ENCODE measurements at places on chromosomes 5 and 9.
A peak's percentile ranks its signal among the peaks of the same experiment; 100 is the strongest.

- no peak for DNase-seq
These were observed 2.8 kb downstream of the RXRA start for GRCh38 chr9:134328841-134329575.

GRCh38 chr5:10685115-10685521 lies 75.9 kb downstream of the DAP start:
- no peak for DNase-seq

- DNase-seq, result peak; percentile 18
These were observed 37.4 kb downstream of the PIK3R1 start for GRCh38 chr5:68252673-68253623.

GRCh38 chr5:1208743-1209488 lies 7.5 kb downstream of the SLC6A19 start:
- DNase-seq, result no peak

- DNase-seq, result no peak
These were observed 94.4 kb upstream of the MAP1B start for GRCh38 chr5:72012906-72013305.

- DNase-seq, result no peak
These were observed 34.3 kb upstream of the DAB2 start for GRCh38 chr5:39459071-39459470.

GRCh38 chr5:6399980-6400910 lies 21.9 kb upstream of the MED10 start:
- DNase-seq, result no peak

DNA sequence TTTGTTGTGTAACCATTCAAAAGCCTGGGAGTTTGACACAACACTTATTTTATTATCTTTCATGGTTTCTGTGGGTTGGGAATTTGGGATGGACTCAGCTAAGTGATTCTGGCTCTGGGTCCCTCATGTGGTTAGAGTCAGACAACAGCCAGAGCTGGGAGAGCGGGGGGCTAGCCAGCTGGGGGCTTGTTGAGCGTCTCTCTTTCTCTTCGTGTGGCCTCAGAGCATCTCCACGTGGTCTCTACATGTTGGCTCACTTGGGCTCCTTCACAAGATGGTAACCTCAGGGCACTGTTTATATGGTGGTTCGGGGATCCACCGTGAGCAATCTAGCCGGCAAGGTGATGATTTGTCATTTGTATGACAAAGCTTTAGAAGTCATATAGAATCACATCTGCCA lies 73.6 kb downstream of the FSTL4 start:
- no peak for DNase-seq

GRCh38 chr9:113588242-113588810 lies 124.8 kb downstream of the RGS3 start:
- no peak for DNase-seq

GRCh38 chr9:123334639-123335038 lies 21.4 kb upstream of the CRB2 start:
- no peak for DNase-seq

- DNase-seq, result no peak
These were observed 456.4 kb downstream of the NFIB start for GRCh38 chr9:13857521-13857920.

DNA sequence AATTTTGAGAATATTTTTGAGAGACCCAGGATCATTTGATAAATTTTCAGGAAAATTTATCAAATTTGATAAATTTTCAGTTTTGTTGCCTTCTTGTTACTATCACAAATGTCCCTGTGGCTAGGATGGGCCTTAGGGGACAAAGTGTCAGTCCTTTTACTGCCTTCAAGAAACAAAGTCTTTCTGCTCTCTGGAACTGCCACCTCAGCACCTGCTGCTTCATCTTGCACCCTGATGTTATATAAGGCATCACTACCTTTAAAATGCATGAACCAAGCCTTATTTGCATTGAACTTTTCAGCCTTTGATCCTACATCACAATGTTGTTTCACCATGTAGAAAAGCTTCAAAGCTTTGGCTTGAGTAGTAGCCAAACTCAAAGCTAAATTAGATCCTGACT lies 123.0 kb upstream of the CNTLN start:
- DNase-seq, result no peak

DNA sequence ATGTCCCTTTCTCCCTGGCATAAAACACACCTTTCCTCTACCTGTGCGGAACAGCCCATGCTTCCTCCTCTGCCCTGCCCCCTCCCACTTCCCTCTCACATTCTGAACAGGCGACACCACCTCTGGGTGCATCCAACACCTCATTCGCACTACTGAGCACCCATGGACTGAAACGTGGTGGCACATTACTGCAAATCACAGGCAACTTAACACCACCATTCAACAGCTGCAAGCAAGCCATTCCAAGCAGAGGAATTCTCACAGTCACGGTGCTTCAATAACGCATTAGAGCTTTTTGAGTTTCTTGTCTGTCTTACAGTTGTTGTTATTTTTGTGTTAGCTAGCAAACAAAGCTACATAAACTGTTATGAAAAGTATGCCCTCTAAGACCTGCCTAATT lies 298.2 kb upstream of the TAS2R1 start:
- no peak for DNase-seq

DNA sequence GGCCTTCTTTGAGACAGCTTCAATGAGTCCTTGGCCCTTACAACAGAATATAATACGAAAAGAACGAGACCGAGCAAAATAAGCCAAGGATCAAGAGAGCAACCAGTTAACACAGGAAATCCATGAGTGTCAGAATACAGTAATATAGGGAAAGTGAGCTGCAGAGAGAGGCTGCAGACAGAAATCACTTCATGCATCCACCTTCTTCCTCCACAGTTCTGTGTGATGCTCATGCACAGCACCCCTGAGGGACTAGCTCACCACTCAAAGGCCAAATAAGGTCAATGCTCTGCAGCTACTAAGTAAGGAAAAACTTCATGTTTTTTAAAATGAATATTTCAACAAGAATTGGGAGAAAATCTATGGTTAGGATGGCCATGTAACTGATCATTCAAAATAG lies 257.1 kb downstream of the MCTP1 start:
- no peak for DNase-seq

GRCh38 chr5:150448334-150448733 lies 1.2 kb downstream of the RPS14 start:
- DNase-seq, result no peak

- no peak for DNase-seq
These were observed 124.9 kb upstream of the ZNF608 start for GRCh38 chr5:124871303-124871702.

- DNase-seq, result no peak
These were observed 81.2 kb upstream of the MAP3K1 start for GRCh38 chr5:56734091-56734694.

DNA sequence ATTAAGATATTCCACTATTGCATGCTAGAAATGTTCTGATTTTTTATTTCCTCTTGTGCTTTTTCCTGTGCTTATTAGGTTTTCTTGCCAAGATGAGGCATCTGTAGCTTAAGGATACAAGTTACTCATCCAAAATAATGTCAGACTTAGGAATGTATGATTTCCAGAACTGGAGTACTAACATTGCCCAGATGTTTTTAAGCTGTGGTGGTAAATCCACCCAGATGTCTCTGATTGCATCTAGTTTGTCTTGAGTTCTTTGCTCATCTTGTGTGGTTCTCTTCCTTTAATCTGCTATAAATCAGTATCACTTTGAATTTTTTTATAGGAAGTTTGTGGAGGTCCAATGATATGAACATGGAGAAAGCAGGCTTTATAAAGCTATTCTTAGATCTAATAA lies 337.5 kb upstream of the ZNF608 start:
- no peak for DNase-seq

DNA sequence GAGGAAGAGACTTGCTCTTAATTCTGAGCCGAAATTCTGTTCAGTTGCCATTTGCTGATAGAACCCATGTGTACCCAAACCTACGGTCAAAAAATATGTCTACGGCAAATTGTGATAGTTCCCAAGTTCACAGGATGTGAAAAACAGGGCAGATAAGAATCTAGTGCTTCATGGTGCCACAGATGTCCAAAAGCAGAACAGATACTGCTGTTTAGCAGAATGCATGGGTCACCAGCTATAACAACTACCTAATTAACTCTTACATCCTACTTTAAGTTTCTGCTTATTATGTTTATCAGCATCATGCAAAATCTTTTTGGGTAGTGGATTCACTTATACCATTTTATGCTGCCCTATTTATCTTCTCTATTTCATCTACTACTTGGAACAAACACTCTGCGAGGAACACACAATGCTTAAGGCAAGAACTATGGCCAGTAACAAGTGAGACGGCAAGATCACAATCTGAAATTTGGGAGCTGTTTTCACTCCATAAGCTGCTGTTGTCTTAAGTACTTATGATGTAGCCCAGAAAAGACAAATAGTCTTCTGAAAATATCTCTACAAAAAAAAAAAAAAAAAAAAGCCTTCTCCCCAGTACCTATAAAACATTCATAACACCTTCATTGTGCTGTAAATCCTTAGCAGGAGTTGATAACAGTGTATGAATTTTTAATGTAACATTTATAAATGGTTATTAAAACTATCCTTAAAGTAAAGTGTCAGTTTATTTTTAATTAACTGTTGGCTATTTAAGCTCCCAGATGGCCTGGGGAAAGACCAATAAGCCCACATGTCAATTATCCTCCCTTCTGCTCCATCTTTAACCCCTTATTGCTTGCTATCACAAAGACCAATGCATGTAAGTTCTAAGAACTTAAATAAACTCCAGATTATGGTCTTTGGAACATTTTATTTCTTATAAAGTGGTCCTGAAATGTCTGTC lies 232.3 kb downstream of the TLR4 start:
- DNase-seq, result no peak

GRCh38 chr5:63843190-63843589 lies 119.1 kb downstream of the HTR1A start:
- no peak for DNase-seq

GRCh38 chr9:73200694-73201452 lies 49.2 kb downstream of the ANXA1 start:
- DNase-seq, result no peak

GRCh38 chr9:79060766-79061165 lies 511.0 kb upstream of the TLE4 start:
- DNase-seq, result no peak

GRCh38 chr9:34163434-34163833 lies 15.4 kb upstream of the UBAP1 start:
- DNase-seq, result no peak

- no peak for DNase-seq
These were observed 142.6 kb upstream of the ST8SIA4 start for GRCh38 chr5:101045689-101046088.

GRCh38 chr5:82164176-82164976 lies 113.8 kb downstream of the RPS23 start:
- DNase-seq, result no peak

DNA sequence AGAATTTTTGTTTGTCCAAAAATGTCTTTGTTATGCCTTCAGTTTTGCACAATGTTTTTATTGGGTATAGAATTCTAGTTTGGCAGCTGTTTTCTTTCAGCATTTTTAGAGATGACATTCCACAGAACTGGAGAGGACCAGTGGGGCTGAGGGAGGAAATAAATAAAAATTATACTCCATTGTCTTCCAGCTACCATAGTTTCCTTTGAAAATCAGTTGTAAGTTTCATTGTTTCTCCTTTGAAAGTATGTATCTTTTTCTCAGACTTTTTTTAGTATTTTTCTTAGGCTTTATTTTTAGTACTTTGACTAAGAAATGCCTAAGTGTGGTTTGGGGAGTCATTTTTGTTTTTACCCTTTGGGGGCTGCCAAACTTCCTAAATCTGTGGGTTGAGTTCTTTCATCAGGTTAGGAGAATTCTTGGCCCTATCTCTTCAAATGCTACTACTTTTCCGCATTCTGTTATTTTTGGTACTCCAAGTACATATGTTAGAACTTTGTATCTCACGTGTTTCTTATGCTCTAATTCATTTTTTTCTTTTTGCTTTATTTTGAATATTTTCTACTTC lies 15.2 kb upstream of the FBLL1 start:
- no peak for DNase-seq

GRCh38 chr5:74294231-74294705 lies 346.3 kb downstream of the ENC1 start:
- no peak for DNase-seq

DNA sequence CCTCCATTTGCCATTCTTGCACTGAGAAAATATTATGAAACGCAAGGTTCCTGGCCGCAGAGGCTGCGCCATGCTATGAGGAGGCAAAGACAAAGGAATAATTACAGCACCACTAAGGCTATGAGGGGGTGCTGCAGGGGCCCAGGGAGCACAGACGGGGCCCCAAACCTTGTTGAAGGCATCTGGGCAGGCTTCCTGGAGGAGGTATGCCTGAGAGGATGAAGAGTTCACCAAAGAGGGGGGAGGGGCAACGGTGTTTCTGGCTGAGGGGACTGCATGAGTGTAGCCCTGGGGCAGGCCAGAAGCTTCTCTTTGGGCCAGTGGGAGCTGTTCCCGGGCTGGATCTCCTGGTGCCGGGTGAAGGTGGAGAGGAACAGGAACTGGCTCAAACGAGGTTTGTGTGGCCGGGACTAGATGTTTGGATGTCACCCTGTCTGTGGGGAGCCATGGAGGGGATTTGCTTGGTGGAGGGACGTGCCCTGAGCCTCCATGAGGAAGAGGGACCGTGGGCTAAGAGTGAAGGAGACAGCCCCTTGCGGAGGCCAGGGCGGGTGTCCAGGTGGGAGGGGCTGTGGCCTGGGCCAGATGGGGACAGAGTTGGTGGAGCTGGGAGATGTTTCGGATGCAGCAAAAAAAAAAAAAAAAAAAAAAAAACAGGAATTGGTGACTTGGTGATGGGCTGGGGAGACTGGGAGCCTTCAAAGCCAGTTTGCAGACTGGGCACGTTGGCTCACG lies 28.2 kb downstream of the PTGES start:
- no peak for DNase-seq

GRCh38 chr5:118017536-118017935 lies 970.8 kb downstream of the DTWD2 start:
- no peak for DNase-seq

- DNase-seq, result peak; percentile 63
These were observed 54.9 kb downstream of the USP20 start for GRCh38 chr9:129889941-129890717.

DNA sequence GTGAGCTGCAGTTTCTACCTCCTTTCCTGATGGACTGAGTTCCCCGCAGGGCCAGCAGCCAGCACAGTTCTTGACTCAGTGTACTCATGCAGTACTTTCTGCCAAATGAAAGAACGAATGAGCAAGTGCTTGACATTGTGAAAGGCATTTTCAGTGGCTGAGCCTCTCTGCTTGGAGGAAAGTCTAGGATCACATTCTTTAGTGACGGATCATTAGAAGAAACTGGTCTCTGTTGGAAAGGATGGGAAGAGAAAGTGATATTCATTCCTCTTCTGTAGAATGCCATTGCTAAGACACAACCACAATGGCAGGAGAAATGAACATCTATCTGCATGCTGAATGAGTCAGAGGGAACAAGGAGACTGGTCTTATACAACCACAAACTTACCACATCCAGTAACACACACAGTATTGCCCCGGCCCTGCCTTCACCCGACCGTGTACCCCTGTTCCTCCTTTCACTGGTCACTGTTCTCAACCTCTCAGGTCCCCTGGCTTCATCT lies 206.9 kb downstream of the CRB2 start:
- no peak for DNase-seq
